ENCODE measurements at places on chromosomes 7 and 10. TPM values are rescaled to one million over a fixed set of nuclear protein-coding genes. Genes with fewer than 3 reads are reported as not detected.

HIF1AN gene
- 16.2 TPM for total RNA-seq

AKR1C8 gene
- not detected for total RNA-seq

PIP gene
- not detected for total RNA-seq

IDE gene
- total RNA-seq = 27.1 TPM

OR13A1 gene
- total RNA-seq = not detected
